RPMI7951 (cell line): ENCODE measurements at places on chromosomes 11 and 22. TPM values are rescaled to one million over a fixed set of nuclear protein-coding genes. Genes with fewer than 3 reads are reported as not detected.

NLRP10 gene
- not detected in 2 replicates for total RNA-seq

HOATZ gene
- not detected in 2 replicates for total RNA-seq

VPREB1 gene
- not detected in 2 replicates for total RNA-seq

SLC5A4 gene
- not detected in 2 replicates for total RNA-seq

CPT1B gene
- 4.8 and 5.0 TPM in 2 replicates for total RNA-seq

KCNK4 gene
- total RNA-seq = not detected in 2 replicates

HTR3A gene
- total RNA-seq = not detected in 2 replicates

TBX10 gene
- not detected in 2 replicates for total RNA-seq

SOX10 gene
- 3.0 and 3.2 TPM in 2 replicates for total RNA-seq

MPZL2 gene
- total RNA-seq = 0.72 TPM in 1 of 2 replicates, not detected in the other

OR8G5 gene
- not detected in 2 replicates for total RNA-seq

MIAT gene
- 0.39 and 0.48 TPM in 2 replicates for total RNA-seq

IL17REL gene
- total RNA-seq = not detected in 2 replicates

BTBD18 gene
- total RNA-seq = not detected in 2 replicates

TMEM121B gene
- total RNA-seq = not detected in 2 replicates

CCDC157 gene
- total RNA-seq = 1.8 and 2.9 TPM in 2 replicates

KDM4D gene
- 2.1 and 3.0 TPM in 2 replicates for total RNA-seq

TCN1 gene
- 0.29 TPM in 1 of 2 replicates, not detected in the other for total RNA-seq

GRIA4 gene
- not detected in 2 replicates for total RNA-seq

CYP2D6 gene
- not detected in 2 replicates for total RNA-seq

SLCO2B1 gene
- total RNA-seq = 0.39 and 0.60 TPM in 2 replicates

ARHGAP42 gene
- total RNA-seq = 9.4 and 11.4 TPM in 2 replicates
